ENCODE measurements at places on chromosomes 16 and 17.
A peak's percentile ranks its signal among the peaks of the same experiment; 100 is the strongest.

DNA sequence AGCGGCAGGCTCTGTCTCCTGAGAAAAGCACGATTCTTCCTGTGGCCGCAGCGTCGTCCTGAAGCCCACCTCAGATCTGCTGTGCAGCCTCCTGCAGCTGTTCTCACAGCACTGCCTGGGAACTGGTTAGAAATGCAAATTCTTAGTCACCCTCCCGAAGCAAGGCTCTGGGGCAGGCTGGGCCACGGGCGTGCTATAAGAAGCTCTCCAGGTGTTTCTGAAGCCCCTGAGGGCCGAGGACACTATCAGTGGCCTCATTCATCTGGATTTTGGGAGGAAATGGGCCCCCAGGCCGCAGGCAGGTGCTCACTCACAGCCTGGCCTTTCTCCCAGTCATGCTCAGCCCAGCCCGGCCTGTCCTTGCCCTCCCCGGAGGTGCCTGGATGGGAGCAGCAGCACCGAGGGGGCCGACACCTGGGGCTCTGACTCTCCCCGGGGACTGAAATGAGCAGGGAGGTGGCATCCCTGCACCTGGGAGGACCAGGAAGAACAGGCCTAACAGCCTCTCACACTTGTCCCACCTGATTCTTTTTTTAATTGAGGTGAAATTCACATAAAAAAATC lies 10.4 kb upstream of the NLRC3 start:
- DNase-seq = no peak

DNA sequence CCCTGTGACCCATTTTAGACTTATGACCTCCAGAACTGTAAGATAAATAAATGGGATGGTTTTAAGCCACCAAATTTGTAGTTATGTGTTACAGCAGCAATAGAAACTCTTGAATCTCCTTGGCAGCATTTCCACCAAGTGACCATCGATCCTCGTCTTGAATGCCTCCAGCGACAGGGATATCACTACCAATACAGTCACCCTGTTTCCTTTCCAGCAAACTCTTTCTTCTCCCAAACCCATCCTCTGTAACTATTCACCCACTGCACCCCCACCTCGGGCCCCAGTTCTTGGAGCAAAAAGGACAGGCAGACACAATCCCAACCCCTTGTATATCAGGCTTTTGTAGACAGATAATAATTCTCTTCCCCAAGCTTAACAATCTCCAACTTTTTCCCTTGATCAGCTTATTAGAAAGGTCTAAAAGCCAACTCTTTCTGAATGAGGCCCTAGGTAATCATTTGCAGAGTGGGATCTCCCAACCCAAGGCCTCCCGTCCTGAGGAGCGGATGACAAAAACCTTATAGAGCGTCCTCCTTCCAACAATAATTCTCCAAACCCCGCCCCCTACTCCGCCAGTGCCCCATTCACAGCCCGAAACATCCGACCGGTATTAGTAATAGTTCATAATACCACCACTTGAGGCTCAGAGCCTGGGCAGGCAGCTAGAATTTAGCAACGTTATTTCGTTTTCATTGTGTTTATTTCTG lies 14.7 kb upstream of the PLLP start:
- no peak for DNase-seq

DNA sequence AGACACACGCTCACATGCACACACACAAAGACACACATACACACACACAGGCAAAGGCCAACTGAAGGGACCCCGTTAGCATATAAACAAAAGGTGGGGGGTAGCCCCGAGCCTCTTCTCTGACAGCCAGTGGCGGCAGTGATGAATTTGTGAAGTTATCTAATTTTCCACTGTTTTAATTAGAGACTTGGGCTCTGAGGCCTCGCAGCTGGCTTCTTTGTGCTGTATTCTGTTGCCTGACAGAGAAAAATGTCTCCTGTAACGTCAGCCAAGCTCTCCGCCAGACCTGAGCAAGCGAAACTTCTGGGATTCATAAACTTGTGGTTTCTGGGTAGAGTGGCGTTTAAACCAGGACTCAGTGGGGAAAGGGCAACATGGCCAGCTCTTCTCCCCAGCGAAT lies 113.9 kb upstream of the FOXF1 start:
- DNase-seq = no peak

- no peak for DNase-seq
Observed at GRCh38 chr17:2797637-2798036, 1.4 kb downstream of the RAP1GAP2 start.

- no peak for DNase-seq
Observed at GRCh38 chr16:69320740-69321073, 9.6 kb downstream of the VPS4A start.

DNA sequence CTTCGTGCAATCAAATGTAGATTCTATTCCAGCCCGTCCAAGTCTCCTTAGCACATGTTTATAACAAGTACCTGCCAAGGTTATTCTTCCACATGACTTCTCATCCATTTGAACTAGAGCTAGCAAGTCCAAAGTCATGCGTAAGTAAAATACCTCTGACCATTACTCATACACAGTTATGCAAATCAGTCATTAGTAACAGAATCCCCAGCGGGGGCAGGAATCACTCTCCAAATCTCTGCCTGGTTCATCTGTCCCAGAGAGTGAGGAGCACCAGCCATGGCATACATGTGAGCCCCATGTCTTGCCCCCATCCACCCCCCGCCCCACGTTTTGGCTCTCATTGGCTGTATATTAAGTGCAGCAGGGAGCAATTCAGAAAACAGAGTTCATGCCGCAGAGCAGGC lies 27.7 kb downstream of the SRL start:
- peak; percentile 7 for DNase-seq

DNA sequence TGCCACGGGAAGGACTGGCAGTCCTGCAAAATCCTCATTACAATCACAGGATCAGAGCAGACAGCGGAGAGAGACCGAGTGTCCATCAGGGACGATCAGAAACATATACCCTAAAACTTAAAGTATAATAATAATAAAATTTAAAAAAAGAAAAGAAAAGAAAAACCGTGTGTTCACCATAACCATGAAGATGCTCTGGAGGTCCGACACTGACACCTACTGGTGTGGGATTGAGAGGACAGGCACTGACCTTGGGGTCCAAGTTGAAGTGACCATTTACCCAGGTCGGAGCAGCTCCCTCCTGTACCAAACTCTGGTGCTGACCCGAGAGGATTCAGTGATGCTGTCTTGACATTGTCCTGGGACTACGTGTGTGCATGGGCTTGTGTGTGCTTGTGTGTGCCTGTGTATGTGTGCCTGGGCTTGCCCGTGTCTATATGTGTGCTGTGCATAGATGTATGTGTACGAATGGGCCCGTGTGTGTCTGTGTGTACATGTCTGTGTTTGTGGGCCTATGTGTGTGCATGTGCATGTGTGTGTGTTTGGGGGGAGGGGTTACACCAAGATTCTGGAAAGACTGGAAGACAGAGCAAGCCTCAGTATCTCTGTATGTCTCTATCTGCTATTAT lies 10.0 kb upstream of the CD300LD start:
- DNase-seq = peak; percentile 54

GRCh38 chr17:1554751-1555540 lies 7.6 kb downstream of the PITPNA start:
- DNase-seq = no peak

- DNase-seq = peak; percentile 67
Observed at GRCh38 chr17:8223356-8224126, 13.2 kb upstream of the AURKB start.

- DNase-seq = no peak
Observed at GRCh38 chr17:9520649-9521048, 55.0 kb downstream of the STX8 start.

GRCh38 chr16:55773859-55774549 lies 58.9 kb downstream of the CES1 start:
- DNase-seq = no peak

- DNase-seq = peak; percentile 39
Observed at GRCh38 chr16:66553223-66553622, 847 bp downstream of the CKLF start.

DNA sequence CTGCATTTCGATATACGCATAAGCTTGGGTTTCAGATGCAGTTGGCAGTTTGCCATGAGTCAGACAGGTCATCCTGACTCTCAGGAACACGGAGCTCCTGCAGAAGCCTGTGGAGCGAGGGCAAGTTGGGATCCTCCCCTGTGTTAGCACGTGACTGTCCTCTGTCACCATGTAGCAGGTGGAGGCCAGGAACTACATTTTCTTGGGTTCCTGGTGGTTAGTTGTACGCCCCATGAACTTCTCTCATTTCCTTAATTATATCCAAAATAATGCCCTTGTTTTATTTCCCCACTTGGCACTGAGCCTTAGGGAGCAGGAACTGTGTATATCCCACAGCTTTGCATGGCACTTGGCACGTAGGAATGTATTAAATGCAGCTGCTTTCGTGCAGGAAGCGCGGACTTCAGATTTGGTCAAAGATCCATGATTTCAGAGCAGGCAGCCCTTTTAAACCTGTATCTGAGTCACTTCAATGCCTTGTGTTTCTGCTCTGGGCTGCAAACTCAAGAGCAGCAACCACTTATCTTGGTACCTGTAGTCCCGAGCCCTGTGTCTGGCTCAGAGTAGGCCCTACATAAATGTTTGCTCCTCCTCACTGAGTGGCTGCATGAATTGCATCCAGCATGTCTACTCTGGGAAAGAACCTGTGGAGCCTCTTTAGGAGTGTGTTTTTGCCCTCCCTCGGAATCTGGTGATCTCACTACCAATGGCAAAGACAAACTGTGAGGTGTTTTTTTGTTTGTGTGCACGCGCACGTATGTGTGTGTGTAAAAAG lies 428.4 kb downstream of the MAF start:
- DNase-seq = no peak

DNA sequence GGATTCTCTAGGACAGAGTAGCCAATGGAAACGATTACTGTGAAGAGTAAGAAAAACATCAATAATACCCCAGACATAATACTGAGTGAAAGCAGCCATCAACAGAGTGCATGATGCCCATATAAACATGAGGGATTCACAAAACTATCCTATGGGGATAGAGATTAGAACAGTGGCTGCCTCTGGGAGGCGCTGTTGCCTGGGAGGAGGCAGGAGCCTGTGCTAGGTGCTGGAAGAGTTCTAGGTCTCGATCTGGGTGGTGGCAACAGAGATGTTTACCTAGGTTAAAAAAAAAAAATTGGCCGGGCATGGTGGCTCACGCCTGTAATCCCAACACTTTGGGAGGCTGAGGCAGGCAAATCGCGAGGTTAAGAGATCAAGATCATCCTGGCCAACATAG lies 7.9 kb downstream of the FA2H start:
- DNase-seq = no peak

DNA sequence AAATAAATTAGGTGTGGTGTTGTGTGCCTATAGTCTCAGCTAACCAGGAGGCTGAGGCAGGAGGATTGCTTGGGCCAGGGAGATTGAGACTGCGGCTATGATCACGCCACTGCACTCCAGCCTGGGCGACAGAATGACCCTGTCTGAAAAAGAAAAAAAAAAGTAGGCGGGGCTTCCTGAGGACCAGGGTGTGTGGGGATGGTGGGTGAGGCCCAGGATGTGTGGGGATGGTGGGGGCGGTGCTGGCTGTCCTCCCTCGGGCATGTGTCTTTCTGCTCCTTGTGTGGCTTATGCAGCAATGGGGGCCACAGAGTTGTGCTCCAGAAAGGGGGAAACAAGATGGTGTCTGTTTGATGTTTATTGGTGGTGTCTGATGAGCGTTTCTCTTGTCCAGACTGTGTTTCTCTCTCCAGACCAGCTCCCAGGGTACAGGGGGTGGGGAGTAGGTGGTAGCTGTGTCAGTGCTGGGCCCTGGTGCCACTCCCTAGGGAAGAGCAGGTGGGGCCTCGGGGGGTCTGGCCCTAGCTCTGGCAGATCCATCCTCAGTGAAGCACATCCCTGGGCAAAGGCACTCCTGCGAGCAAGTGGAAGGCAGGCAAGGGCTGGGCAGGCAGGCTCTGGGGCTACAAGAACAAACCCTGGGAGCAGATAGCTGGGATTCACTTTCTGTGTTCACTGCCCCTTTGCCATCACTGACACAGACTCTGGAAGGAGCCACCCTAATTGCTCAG lies 2.3 kb downstream of the LCAT start:
- DNase-seq = no peak

DNA sequence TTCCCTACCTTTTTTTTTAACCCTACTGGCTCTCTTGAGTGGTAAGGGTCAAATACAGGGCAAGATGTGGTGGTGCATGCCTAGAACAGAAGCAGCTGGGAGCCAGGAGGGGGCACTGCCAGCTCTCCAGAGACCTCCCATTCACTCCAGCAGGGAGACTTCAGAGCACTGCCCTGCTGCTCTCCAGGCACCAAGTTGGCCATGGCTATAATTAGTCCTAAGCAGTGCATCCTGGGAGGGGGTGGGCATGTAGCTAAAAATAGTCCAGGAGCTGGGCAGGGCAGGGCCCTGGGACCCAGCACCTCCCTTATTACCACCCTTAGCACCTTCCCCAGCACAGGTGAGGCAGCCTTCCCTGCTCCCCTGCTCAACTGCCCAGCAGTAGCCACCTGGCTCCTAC lies 3.5 kb downstream of the CORO6 start:
- peak; percentile 53 for DNase-seq

GRCh38 chr17:55577687-55578086 lies 66.4 kb upstream of the SMIM36 start:
- no peak for DNase-seq
